ENCODE measurements at places on chromosomes 2 and 18.
A peak's percentile ranks its signal among the peaks of the same experiment; 100 is the strongest.

GRCh38 chr18:79334496-79335233 is 61.1 kb upstream of the NFATC1 start:
- no peak for DNase-seq

DNA sequence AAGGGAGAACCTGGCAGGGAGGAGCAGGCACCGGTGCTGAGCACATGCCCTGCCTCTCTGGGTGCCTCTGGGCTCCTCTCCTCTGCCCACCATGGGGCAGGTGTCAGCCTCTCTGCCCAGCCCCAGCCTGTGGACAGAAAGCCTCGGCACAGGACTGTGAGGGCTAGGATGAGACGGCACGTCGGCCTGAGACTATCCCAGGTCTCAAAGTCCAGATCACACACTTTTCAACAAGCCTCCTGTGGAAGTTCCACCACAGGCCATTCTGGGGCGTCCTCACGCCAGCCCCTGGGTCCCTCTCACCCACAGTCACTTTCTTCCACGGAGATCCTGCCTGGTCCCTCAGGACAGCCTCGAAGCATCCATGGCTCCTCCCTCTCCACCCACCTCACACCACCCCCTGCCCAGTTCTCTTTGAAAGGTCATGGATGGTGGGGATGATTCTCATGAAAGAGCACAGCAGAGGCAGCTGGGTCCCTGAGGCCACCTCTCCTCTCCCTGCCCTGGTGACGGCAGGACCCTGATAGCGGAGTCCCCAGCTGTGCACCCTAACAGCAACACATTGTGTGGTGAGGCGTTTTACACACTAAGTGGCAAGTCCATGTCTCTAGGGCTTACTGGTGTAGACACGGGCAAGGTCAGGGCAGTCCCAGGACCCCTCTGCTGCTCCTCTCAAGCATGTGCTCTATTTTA is 569.4 kb upstream of the SALL3 start:
- no peak for DNase-seq

DNA sequence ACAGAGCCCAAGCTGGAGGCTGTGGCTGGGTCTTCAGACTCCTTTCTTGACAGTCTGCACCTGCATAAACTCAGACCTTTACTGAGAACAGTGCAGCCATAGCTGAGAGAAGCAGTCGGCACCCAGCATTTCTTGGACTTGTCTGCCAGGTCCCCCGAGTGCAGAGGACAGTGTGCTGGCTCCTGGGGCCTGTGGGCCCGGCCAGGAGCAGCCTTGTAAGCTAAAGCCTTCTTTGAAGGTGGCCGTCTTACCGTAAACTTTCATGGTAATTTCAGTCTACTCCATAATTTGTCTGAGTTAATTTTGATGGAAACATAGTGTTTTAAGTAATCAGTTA is 70.9 kb downstream of the LRRFIP1 start:
- no peak for DNase-seq

DNA sequence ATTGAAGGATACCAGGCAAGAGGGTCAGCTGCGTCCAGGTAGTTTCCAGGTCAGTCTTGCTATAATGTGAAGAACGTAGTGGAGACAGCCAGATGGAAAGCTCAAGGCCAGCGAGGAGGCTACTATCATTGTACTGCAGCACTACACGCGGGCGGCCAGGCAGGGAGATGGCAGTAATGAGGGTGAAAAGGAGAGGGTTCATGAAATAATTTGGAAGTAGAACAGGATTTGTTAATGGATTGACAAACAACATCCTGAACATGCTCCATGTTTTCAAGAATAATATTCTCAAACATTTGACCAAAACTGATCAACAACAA is 17.1 kb downstream of the SPIRE1 start:
- DNase-seq, result no peak

- DNase-seq, result no peak
Measured at GRCh38 chr2:239625156-239625845, 224.5 kb upstream of the HDAC4 start.

- DNase-seq, result no peak
Measured at GRCh38 chr2:46875226-46875899, 40.2 kb downstream of the MCFD2 start.

DNA sequence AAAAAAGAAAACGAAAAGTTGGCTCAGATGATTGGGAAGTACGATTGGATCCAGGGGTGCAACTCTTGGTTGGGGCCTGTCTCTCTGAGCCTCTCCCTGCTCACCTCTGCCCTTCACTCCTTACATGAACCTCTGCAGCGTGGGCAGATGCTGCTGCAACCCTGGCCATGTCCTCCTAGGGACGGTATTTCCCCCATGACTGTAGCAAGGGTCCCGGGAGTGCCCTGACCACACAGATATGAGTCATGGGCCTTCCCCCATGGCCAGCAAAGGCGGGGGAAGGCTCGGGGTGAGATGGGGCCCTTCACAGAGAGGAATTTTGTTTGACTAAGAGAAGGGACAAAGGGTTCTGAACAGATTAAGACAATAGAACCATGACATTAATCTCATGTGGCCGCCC is 129.0 kb downstream of the NCK2 start:
- DNase-seq, result peak; percentile 44

DNA sequence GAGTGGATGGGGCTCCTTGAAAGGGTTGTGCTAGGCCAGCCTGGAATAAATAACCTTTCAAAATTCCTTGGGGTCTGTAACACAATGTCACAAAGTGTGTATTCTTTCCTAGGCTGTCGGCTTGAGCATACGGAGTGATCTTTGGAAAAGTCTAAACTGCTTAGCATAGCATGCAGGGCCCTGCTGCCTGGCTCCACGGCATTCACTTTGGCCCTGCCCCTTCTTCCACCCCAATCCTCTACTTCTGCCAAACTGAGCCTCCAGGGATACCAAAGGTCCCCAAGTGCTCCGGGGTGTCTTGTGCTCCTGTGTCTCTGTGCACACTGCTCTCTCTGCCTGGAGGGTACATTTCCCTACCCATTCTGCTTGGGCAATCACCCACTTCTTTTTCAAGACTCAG is 196.1 kb downstream of the LTBP1 start:
- DNase-seq, result no peak

- no peak for DNase-seq
Measured at GRCh38 chr2:23668756-23669304, 258.1 kb downstream of the ATAD2B start.

DNA sequence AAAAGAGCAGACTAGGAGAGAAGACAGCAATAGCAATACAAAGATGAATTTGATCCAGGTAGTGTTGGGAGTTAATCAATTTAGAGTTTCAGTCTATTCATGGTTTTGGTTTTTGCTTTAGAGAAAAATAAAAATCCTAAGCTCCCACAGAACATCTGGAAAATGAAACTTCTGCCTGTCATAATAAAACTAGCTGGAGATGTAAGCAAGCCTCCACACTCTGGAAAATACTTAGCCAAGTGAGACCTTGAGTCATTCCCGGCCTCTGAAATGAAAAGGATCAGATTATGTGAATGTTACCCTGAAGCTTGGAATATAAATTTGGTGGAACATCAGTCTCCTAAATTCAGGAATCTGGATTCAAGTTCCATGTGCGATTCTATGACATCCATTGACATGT is 485.6 kb upstream of the SPRED2 start:
- no peak for DNase-seq

GRCh38 chr2:241112046-241112445 is 10.0 kb upstream of the MTERF4 start:
- DNase-seq, result no peak

- no peak for DNase-seq
Measured at GRCh38 chr2:72999729-73000725, 71.5 kb downstream of the SFXN5 start.

- DNase-seq, result peak; percentile 79
Measured at GRCh38 chr2:9473985-9474360, 378 bp upstream of the IAH1 start.

DNA sequence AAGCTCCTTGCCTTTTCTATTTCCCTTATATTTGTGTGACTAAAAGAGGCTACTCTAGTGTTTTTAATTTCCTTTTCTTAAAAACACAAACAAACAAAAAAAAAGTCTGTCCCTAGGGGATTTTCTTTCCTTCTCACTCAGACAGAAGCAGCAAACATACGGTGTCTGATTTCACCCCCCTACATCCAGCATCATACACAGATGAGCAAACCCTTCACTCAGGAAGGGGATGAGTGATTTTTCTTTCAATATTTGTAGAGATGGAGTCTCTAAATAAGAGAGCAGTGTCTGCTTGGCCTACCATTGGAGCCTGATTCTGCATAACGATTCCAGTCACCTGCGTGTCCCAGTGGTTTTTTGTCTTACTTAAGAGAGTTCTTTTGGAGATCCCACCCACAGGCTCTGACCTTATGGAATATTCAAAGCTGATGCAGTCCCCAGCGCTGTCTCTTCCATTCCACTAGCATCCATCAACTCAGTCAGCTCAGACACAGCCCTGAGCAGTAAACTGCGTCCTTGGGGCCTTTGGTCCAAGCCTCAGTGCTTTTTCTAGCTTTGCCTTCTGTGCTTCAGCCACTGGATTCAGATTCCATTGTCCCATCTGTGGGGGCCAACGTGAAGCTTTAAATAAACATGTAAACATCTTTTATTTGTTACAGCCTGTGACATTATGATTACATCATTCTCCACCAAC is 52.6 kb upstream of the TPO start:
- DNase-seq, result no peak

DNA sequence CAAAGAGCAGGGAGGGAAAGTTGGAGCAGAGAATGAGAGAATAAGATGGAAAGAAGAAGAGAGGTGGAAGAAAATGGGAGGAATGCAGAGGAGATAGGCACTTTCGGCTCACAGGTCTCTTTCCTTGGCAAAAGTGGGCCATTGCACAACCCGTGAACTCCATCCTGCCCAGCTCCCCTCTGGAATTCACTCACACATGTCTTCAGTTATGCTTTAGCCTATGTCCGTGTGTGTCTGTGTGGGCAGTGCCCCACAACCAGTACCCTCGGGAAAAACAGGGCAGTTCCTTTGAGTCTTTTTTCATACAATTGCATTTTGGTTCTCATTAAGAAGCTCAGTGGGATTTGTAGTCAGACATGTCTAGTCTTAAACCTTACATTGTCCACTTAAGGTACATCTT is 34.5 kb downstream of the DTNA start:
- no peak for DNase-seq

- no peak for DNase-seq
Measured at GRCh38 chr2:105712166-105712915, 32.4 kb upstream of the NCK2 start.

GRCh38 chr2:58350484-58350883 is 109.4 kb upstream of the FANCL start:
- DNase-seq, result no peak
